Islet precursor cell (in vitro differentiated cells): ENCODE measurements at places on chromosomes 2 and 18.

- DNase-seq, result no peak
These were observed 11.7 kb downstream of the SH3YL1 start for GRCh38 chr2:252001-252602.

GRCh38 chr2:198762441-198762840 lies 695.3 kb downstream of the SATB2 start:
- DNase-seq, result no peak

- DNase-seq, result no peak
These were observed 1290.7 kb downstream of the SUCLG1 start for GRCh38 chr2:83168377-83168776.

- no peak for DNase-seq
These were observed 47.7 kb upstream of the TMEM247 start for GRCh38 chr2:46431481-46432235.

- no peak for DNase-seq
These were observed 99.2 kb upstream of the LHCGR start for GRCh38 chr2:48854681-48855080.

DNA sequence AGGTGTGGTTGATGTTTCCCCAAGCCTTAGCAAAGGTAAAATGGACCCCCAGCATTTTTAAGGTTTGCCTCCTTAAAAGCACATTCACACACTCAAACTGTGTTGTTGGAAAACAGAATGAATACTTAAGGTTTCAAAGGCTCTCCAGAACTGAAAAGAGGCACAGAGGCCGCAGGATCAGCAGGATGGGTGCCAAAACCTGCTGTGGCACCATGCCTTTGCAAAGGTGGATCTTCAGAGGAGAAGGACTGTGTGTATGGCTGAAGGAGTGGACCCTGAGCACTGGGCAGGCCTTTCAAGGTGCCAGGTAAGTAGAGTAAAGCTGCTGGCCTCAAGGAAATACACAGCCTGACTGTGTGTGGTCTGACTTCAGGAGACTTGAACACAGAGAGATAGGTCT lies 127.3 kb downstream of the XRCC5 start:
- DNase-seq, result peak; percentile 29

GRCh38 chr2:94861308-94862152 lies 9.7 kb upstream of the TEKT4 start:
- DNase-seq, result peak; percentile 45

GRCh38 chr2:238381341-238382115 lies 45.2 kb upstream of the ASB1 start:
- no peak for DNase-seq

- no peak for DNase-seq
These were observed 70.8 kb upstream of the CDC42EP3 start for GRCh38 chr2:37742286-37742685.

- DNase-seq, result peak; percentile 45
These were observed 47.5 kb downstream of the RAB31 start for GRCh38 chr18:9755615-9756014.

DNA sequence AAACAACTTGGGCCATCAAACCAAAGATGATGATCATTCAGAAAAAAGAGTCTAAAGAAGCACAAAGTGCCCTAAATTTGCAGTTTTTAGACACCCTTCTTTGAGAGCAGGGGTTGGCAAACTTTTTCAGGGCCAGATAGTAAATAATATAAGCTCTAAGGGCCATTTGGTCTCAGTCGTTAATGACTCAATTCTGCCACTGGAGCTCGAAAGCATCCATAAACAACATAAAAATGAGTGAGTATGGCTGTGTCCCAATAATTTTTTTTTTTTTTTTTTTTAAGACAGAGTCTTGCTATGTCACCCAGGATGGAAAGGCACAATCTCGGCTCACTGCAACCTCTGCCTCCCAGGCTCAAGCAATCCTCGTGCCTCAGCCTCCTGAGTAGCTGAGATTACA lies 152.3 kb downstream of the DTNB start:
- DNase-seq, result no peak

GRCh38 chr2:221360742-221361141 lies 211.4 kb downstream of the EPHA4 start:
- DNase-seq, result no peak

GRCh38 chr2:36620321-36620720 lies 22.4 kb upstream of the FEZ2 start:
- no peak for DNase-seq

GRCh38 chr18:44898498-44898897 lies 217.8 kb downstream of the SETBP1 start:
- no peak for DNase-seq

DNA sequence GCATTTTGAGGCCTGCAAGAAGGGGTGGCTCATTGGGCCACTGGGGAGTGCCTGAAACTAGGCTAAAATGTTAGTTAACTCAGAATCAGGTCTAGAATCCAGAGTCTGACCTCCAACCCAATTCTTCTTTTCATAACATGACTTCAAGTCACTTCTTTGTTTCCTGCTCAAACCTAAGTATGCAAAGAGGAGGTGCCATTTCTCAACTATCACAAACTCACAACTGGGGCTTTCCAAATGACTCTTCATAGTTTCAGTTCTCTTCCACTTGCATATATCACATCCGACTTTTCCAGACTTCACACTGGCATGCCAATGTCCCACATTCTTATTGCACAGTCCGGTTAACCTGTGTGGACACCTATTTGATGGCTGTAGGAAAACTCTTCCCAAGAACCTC lies 211.6 kb downstream of the TCF4 start:
- no peak for DNase-seq

GRCh38 chr2:207405150-207405549 lies 124.6 kb upstream of the CREB1 start:
- DNase-seq, result no peak

DNA sequence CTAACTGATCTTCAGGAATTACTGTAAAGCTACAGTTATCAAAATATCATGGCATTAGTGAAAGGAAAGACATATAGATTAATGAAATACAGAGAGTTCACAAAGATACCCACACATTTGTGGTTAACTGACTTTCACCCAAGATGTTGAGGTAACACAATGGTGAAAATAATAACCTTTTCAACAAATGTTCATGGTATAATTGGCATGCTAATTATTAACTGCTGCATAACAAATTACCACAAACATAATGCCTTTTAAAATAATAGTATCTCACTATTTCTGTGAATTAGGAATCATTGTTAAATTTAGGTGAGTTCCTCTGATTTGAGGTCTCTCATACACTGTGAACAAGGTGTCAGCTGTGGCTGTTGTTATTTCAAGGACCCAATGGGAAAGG lies 1493.1 kb upstream of the ACVR2A start:
- DNase-seq, result no peak

- DNase-seq, result no peak
These were observed 2.1 kb downstream of the ATAD2B start for GRCh38 chr2:23924589-23925359.

- DNase-seq, result no peak
These were observed 589.9 kb upstream of the LRRTM1 start for GRCh38 chr2:80894486-80894885.

- no peak for DNase-seq
These were observed 283.3 kb downstream of the AFF3 start for GRCh38 chr2:99858951-99859596.

GRCh38 chr2:63300835-63301234 lies 250.2 kb downstream of the OTX1 start:
- no peak for DNase-seq

GRCh38 chr2:42971947-42972736 lies 179.8 kb upstream of the HAAO start:
- DNase-seq, result no peak

- DNase-seq, result no peak
These were observed 71.6 kb downstream of the GNAL start for GRCh38 chr18:11760498-11761167.

DNA sequence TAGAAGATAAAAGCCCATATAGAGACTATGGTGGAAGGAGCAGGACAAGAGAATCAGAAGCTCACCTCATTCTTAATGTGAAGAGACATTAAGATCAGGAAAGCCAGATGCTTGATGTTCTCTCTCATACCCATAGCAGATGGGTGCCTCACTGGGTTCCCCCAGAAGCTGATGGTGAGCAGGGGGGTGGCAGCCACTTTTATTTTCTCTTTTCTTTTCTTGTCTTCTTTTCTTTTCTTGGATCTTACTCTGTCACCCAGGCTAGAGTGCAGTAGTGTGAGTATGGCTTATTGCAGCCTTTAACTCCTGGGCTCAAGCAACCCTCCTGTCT lies 14.8 kb upstream of the CXCR4 start:
- DNase-seq, result no peak

DNA sequence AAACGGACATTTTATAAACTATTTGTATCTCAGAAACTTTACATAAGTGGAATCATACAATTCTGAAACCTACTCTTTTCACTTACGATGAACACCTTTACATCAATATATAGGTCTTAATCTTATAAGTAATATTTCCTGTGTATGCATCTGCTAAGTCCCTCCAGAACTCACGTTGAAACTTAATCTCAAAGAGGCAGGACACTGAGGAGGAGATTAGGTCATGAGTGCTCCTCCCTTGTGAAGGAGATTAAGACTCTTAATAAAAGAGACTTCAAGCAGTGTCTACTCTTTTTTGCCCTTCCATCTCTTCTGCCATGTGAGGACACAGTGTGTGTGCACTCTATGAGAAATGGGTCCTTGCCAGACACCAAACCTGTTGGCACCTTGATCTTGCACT lies 94.7 kb upstream of the CDKL4 start:
- no peak for DNase-seq

DNA sequence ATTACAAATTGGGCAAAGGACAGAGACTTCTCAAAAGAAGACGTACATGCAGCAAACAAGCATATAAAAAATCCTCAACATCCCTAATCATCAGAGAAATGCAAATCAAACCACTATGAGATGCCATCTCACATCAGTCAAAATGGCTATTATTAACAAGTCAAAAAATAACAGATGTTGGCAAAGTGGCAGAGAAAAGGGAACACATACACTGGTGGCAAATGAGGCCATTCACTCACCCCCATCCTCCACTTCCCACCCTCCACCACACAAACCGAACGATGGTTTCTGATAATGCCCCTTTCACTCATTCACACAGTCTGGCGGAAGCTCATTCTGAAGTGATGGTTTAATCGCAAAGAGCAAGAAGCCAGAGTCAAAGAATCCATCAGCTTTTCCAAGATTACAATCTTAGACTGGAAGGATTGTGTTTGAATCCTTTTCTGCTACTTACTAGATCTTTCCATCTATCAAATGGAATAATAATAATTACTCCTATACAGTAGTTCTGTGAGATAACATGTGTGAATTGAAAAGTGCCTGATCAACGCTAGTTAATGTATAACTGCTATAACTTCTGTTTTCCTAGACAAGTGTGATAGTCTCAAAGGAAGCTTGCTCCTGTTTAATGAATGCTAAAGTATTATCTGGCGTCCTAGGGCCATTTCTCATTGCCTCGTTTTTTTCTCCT lies 16.9 kb upstream of the CD28 start:
- no peak for DNase-seq

- DNase-seq, result no peak
These were observed 30.6 kb downstream of the FAM178B start for GRCh38 chr2:96955762-96956161.

- DNase-seq, result no peak
These were observed 264.7 kb upstream of the SYT4 start for GRCh38 chr18:43542016-43542415.

DNA sequence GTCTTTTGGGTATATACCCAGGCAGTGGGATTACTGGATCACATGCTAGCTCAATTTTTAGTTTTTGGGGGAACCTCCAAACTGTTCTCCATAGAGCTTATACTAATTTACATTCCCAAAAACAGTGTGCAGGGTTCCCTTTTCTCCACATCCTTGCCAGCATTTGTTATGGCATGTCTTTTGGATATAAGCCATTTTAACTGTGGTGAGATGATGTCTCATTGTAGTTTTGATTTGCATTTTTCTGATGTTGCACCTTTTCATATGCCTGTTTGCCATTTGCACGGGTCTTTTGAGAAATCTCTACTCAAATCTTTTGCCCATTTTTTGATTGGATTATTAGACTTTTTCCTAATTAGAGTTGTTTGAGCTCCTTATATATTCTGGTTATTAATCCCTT lies 8.0 kb downstream of the FASTKD1 start:
- DNase-seq, result no peak
